Right renal pelvis (tissue), 4 donors: ENCODE measurements at places on chromosomes 6 and 20.
A peak's percentile ranks its signal among the peaks of the same experiment; 100 is the strongest.

DNA sequence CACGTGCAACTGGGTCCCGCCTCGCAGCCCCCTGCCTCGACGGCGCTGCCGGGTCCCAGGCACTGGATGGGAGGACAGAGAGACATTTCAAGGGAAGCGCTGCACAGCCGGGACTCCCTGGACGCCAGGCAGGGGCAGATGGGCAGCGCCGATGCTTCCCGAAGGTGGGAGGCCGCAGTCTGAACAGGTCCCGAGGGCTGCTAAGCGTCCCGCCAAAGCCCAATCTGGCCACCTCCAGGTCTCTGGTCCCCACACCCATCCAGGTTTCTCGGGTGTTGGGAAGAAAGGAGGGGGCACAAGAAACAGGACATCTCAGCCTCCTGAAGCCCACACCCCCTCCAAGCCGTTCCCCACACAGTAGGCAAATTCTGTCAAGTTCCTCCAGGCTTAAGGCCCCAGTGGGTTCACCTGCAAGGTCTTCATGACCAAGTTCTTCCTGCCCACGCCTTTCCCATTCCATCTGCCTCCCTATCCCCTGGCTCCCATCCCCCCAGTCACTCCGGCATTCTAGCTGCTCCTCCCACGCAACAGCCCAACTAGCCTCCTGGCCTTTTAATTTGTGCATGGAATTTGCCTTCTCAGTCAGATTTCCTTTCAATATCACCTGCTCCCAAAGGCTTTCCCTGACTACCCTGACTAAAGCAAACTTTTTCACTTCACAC lies 5.4 kb upstream of the CPXM1 start:
- DNase-seq = peak; percentile 52

- DNase-seq = peak; percentile 5
Observed at GRCh38 chr20:3000852-3001523, 42.4 kb upstream of the GNRH2 start.

- DNase-seq = peak; percentile 90
Observed at GRCh38 chr20:34676642-34677373, at the start of gene PIGU. Gene PIGU (minus strand): TSS chr20:34677092. CDS start chr20:34677085, 7 bp downstream.

GRCh38 chr6:144619966-144620365 lies 334.8 kb downstream of the UTRN start:
- DNase-seq = no peak

DNA sequence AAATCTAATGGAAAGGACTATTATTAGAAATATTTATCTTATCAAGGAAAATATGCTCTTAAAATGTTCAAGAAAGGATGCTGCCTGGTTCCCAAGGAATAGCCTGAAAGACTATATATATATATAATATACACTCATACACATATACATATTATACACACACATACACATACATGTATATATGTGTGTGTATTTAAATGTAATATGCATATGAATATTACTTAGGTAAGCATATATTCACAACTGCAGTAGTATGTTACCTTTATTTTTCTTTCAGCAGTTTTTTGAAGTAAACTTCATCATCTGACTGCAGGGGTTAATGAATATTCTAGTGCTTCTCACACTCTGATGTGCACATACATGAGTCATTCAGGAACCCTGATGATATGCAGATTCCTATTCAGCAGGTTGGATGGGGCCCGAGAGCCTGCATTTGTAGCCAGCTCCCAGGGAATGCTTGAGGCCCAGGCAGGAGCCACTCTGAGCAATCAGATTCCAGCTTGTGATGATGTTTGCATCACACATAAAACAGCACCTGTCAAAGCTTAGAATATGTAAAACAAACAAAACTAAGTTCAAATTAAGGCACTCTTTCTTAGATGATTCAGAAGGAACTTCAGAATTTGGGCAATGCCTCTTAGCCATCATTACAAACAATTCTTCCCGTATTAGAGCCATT lies 16.1 kb downstream of the MYLK4 start:
- no peak for DNase-seq

DNA sequence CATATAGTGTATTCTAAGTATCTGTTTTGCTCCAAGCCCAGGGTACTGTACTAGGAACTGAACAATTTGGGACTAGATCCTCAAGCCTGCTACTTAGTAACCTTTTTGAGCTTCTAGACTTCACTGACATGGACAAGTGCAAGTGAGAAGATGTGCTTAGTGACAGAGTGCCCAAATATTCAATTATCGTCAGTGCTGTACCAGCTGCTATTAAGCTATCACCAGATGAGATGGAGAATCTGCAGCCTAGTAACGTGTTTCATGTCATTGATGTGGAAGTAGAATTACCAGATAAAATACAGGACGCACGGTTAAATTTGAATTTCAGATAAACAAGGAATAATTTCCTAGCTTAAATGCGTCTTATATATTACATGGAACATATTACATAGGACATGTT lies 218.3 kb downstream of the ARID1B start:
- no peak for DNase-seq

GRCh38 chr6:119669221-119669620 lies 319.7 kb upstream of the MAN1A1 start:
- no peak for DNase-seq
